MG63 (cell line): ENCODE measurements at places on chromosomes 6 and 20. TPM values are rescaled to one million over a fixed set of nuclear protein-coding genes. Genes with fewer than 3 reads are reported as not detected.

Gene HUS1B
- 0.22 TPM in 1 of 2 replicates, not detected in the other for total RNA-seq

Gene CAGE1
- total RNA-seq: 0.49 TPM in 1 of 2 replicates, not detected in the other

Gene RAB44
- not detected in 2 replicates for total RNA-seq

Gene PPT2
- total RNA-seq: 2.9 and 5.9 TPM in 2 replicates

Gene HDGFL1
- total RNA-seq: not detected in 2 replicates

Gene CST7
- not detected in 2 replicates for total RNA-seq

Gene GABRR1
- not detected in 2 replicates for total RNA-seq

Gene OVOL2
- not detected in 2 replicates for total RNA-seq

Gene TP53TG5
- total RNA-seq: not detected in 2 replicates

Gene MARCKS
- total RNA-seq: 70.3 and 78.1 TPM in 2 replicates

Gene RAD21L1
- total RNA-seq: 0.10 and 2.4 TPM in 2 replicates

Gene CDH4
- total RNA-seq: not detected in 2 replicates

Gene COMMD7
- total RNA-seq: 70.5 and 112 TPM in 2 replicates

Gene PPP1R3G
- total RNA-seq: 0.16 TPM in 1 of 2 replicates, not detected in the other

Gene WFDC9
- not detected in 2 replicates for total RNA-seq

Gene IL17A
- total RNA-seq: not detected in 2 replicates

Gene LINC00237
- not detected in 2 replicates for total RNA-seq

Gene VWA7
- total RNA-seq: 0.13 and 0.84 TPM in 2 replicates

Gene SLC25A27
- total RNA-seq: 0.32 and 15.2 TPM in 2 replicates

Gene DLL1
- 0.10 and 2.7 TPM in 2 replicates for total RNA-seq

Gene ROS1
- 0.43 and 0.76 TPM in 2 replicates for total RNA-seq

Gene ZBTB46
- 5.5 and 15.9 TPM in 2 replicates for total RNA-seq

Gene TP53INP2
- total RNA-seq: 0.20 TPM in 1 of 2 replicates, not detected in the other

Gene ULBP1
- total RNA-seq: 1.5 and 2.5 TPM in 2 replicates

Gene DNAH8
- 1.2 TPM in 1 of 2 replicates, not detected in the other for total RNA-seq

Gene MEP1A
- total RNA-seq: not detected in 2 replicates

Gene KHDC1L
- total RNA-seq: not detected in 2 replicates

Gene FOXQ1
- 0.56 TPM in 1 of 2 replicates, not detected in the other for total RNA-seq
